ENCODE measurements at places on chromosomes 5 and 9. TPM values are rescaled to one million over a fixed set of nuclear protein-coding genes. Genes with fewer than 3 reads are reported as not detected.

The APBA1 gene
- polyA plus RNA-seq: 13.5 TPM

The AFAP1L1 gene
- 6.2 TPM for polyA plus RNA-seq

The CER1 gene
- 4.1 TPM for polyA plus RNA-seq

The MSX2 gene
- polyA plus RNA-seq: 0.54 TPM

The SLC6A19 gene
- not detected for polyA plus RNA-seq

The UGCG gene
- 5.0 TPM for polyA plus RNA-seq

The SV2C gene
- 0.53 TPM for polyA plus RNA-seq

The F2RL2 gene
- not detected for polyA plus RNA-seq

The MARCHF3 gene
- 6.4 TPM for polyA plus RNA-seq

The CKMT2 gene
- 5.3 TPM for polyA plus RNA-seq

The DCTN3 gene
- polyA plus RNA-seq: 314 TPM

The FOXD4 gene
- polyA plus RNA-seq: not detected

The CCL28 gene
- 0.64 TPM for polyA plus RNA-seq

The PCDHGA4 gene
- polyA plus RNA-seq: 3.9 TPM

The FOXD4L6 gene
- 0.51 TPM for polyA plus RNA-seq

The C1QTNF3 gene
- 2.4 TPM for polyA plus RNA-seq

The TMEM161B gene
- 2.8 TPM for polyA plus RNA-seq

The LHX3 gene
- polyA plus RNA-seq: 1.6 TPM

The OMD gene
- 0.34 TPM for polyA plus RNA-seq

The TEK gene
- polyA plus RNA-seq: 3.3 TPM

The HMGCS1 gene
- polyA plus RNA-seq: 35.3 TPM

The IL7R gene
- 0.34 TPM for polyA plus RNA-seq

The MGAT1 gene
- 48.6 TPM for polyA plus RNA-seq

The NMUR2 gene
- not detected for polyA plus RNA-seq

The BSPRY gene
- 20.8 TPM for polyA plus RNA-seq

The LCN1 gene
- not detected for polyA plus RNA-seq

The SIMC1 gene
- polyA plus RNA-seq: 13.6 TPM

The GLE1 gene
- 51.0 TPM for polyA plus RNA-seq

The TMEM232 gene
- 1.6 TPM for polyA plus RNA-seq

The ZNF454 gene
- 3.4 TPM for polyA plus RNA-seq

The TLE1 gene
- polyA plus RNA-seq: 82.9 TPM

The DCAF12 gene
- 98.5 TPM for polyA plus RNA-seq

The PTGES gene
- polyA plus RNA-seq: 1.8 TPM

The KIF20A gene
- 26.0 TPM for polyA plus RNA-seq

The GTF2H2 gene
- 4.1 TPM for polyA plus RNA-seq

The IL9 gene
- polyA plus RNA-seq: not detected

The CD74 gene
- polyA plus RNA-seq: 333 TPM

The MAMDC2 gene
- 0.31 TPM for polyA plus RNA-seq

The PGM5 gene
- 2.4 TPM for polyA plus RNA-seq

The PFN3 gene
- not detected for polyA plus RNA-seq

The COL15A1 gene
- 1.1 TPM for polyA plus RNA-seq

The DYNC2I2 gene
- polyA plus RNA-seq: 320 TPM

The ZBED3 gene
- 13.8 TPM for polyA plus RNA-seq

The C9orf152 gene
- 0.27 TPM for polyA plus RNA-seq

The CDC20B gene
- 0.15 TPM for polyA plus RNA-seq

The DCANP1 gene
- not detected for polyA plus RNA-seq

The KCTD16 gene
- 4.0 TPM for polyA plus RNA-seq

The F2RL1 gene
- polyA plus RNA-seq: 0.42 TPM

The FLT4 gene
- 3.2 TPM for polyA plus RNA-seq

The UBAP1 gene
- polyA plus RNA-seq: 56.3 TPM

The PTCD2 gene
- 2.1 TPM for polyA plus RNA-seq

The FXN gene
- polyA plus RNA-seq: 9.9 TPM

The TAF11L5 gene
- polyA plus RNA-seq: not detected

The CATSPER3 gene
- polyA plus RNA-seq: 0.41 TPM

The IFNA21 gene
- not detected for polyA plus RNA-seq

The C5orf52 gene
- polyA plus RNA-seq: not detected

The SLC25A51 gene
- polyA plus RNA-seq: 11.5 TPM

The POMT1 gene
- 32.7 TPM for polyA plus RNA-seq
